ENCODE measurements at places on chromosomes 13 and 19. TPM values are rescaled to one million over a fixed set of nuclear protein-coding genes. Genes with fewer than 3 reads are reported as not detected.

DNA sequence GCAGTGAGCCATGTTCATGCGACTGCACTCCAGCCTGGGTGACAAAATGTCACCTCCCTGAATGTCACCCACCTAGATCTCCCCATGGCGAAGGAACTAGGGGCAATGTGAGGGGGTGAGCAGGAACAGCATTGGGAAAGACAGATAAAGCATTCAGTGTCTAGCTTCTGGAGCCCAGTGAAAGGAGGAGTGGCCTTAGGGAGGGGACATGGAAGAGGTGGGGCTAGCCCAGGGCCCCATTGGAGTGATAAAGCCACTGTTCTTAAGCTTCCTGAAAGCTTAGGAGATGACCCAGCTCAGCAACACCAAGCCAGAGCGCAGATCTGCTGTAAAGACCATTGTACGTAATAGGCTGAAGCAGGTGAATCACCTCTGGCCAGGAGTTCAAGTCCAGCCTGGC, 13.0 kb upstream of the KCNN1 start:
- no peak overlapping the region for H3K4me3 ChIP-seq
- H3K27me3 ChIP-seq = peaks cover 61% of the 10 kb centered on the region
- no peaks in the 10 kb centered on the region for H3K36me3 ChIP-seq

- H3K27me3 ChIP-seq = no peaks in the 10 kb centered on the region
- no peak overlapping the region for H3K27ac ChIP-seq
Observed at GRCh38 chr13:45995245-45995644, 57.3 kb downstream of the ZC3H13 start.

The ELSPBP1 gene
- not detected for total RNA-seq

GRCh38 chr19:8108560-8109445, 40.6 kb downstream of the FBN3 start:
- H3K27me3 ChIP-seq = no peaks in the 10 kb centered on the region
- H3K27ac ChIP-seq = no peak overlapping the region
- DNase-seq = no peak
- no peaks in the 10 kb centered on the region for H3K4me1 ChIP-seq
- H3K4me3 ChIP-seq = no peak overlapping the region

The FCAR gene
- not detected for total RNA-seq

DNA sequence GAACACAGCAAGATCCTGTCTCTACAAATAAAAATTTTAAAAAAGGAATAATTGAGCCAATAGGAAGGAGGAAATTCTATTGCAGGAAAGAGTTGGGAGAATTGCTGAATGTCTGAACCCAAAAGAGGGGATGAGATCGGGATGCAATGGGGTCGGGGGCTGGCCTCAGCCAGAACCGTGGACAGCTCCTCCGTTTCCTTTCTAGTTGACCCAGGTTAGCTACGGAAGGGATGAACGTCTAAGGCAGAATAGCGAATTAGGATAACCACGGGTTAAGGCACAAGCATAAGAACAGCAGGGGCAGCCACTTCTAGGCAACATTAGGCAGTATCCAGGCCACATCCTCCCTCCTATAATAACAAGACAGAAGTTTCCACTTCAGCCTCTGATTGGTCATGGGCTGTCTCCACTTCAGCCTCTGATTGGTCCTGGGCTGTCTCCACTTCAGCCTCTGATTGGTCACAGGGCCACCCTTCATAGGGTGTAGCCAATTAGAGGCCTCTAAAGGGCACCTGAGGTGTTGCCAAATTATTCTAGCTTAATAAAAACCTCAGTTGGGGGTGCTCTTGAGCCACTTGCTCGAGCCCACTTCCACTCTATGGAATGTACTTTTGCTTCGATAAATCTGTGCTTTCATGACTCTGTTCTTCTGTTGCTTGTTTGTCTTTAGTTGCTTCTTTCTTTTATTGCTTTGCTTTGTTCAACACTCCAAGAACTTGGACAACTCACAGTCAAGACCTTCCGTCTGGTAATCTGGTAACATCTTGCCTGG, 24.9 kb upstream of the TPM4 start:
- H3K4me1 ChIP-seq = no peaks in the 10 kb centered on the region
- H3K27ac ChIP-seq = no peak overlapping the region
- H3K4me3 ChIP-seq = no peak overlapping the region
- DNase-seq = no peak
- H3K27me3 ChIP-seq = no peaks in the 10 kb centered on the region
- no peaks in the 10 kb centered on the region for H3K36me3 ChIP-seq

The LILRB1 gene
- total RNA-seq = not detected

DNA sequence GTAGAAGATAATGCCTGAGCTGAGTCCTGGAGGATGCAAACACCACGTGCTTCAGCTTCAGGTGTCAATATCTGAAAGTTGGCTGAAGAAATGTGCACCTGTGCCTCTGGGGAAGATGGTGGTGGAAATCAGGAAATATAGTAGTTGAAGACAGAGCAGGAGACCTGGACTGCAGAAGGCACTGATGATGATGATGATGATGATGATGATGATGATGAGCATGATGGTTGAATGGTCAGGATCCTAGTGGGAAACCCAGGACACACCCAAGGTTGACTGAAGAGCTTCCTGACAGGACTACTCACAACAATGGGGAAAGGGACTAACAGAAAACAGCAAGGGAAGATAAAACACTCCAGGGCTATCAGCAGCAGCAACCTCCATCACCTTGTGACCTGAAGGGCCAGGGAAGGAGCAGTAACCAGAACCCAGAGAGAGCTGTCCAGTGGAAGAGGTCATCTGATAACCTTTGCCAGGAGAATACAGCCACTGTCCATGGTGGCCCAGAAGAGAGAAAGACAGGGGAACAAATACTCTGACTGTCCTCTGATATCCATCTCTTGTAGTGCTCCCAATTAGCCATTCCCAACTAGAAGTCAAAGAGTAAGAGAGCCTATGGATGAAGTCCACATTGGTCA, 170.3 kb downstream of the TSHZ3 start:
- no peaks in the 10 kb centered on the region for H3K27me3 ChIP-seq
- no peak overlapping the region for H3K4me3 ChIP-seq
- H3K36me3 ChIP-seq = no peaks in the 10 kb centered on the region
- no peak for DNase-seq
- no peaks in the 10 kb centered on the region for H3K4me1 ChIP-seq

GRCh38 chr13:43081866-43082265, 58.5 kb downstream of the DNAJC15 start:
- no peak overlapping the region for H3K27ac ChIP-seq
- H3K36me3 ChIP-seq = no peaks in the 10 kb centered on the region
- no peak for DNase-seq
- no peaks in the 10 kb centered on the region for H3K4me1 ChIP-seq

- H3K27ac ChIP-seq = no peak overlapping the region
- peaks cover 14% of the 10 kb centered on the region for H3K36me3 ChIP-seq
- DNase-seq = no peak
Observed at GRCh38 chr13:37587236-37587635, 11.3 kb downstream of the POSTN start.

The IZUMO2 gene
- not detected for total RNA-seq
